ENCODE measurements at places on chromosomes 5 and 9.

- no peak for DNase-seq
Observed at GRCh38 chr9:131276094-131276888, at the start of gene FAM78A. TSS of gene FAM78A (minus strand) at chr9:131276510. CDS start at chr9:131276179, 331 bp downstream.

DNA sequence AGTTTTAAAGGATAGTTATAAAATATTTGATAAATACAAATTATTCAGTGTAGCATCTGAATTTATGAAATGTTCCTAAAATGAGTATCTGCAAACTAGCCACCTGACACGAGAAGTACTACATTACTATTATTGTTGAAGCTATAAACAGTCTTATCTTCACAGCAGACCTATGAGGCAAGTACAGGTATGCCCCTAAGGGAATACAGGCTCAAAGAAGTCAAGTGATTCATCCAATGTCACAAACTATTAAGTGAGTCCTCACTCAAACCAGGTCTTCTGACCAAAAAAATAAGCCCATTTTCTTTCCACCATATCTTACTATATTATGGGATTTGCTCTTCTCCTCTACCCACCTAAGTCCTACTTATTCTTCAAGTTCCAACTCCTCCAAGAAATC is 28.7 kb downstream of the STRBP start:
- DNase-seq: no peak

GRCh38 chr5:98372351-98372750 is 401.1 kb upstream of the RGMB start:
- DNase-seq: no peak

- DNase-seq: no peak
Observed at GRCh38 chr5:160242145-160242544, 12.8 kb downstream of the FABP6 start.

GRCh38 chr5:125052584-125052983 is 306.1 kb upstream of the ZNF608 start:
- no peak for DNase-seq

DNA sequence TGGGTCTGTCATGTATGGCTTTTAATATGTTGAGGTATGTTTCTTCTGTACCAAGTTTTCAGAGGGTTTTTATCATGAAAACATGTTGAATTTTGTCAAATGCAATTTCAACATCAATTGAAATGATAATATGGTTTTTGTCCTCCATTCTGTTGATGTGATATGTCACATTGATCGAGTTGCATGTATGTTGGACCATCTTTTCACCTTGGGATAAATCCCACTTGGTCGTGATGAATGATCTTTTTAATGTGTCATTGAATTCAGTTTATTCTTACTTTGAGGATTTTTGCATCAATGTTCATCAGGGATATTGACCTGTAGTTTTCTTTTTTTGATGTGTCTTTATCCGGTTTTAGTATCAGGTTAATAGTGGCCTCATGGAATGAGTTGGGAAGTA is 288.5 kb downstream of the PJA2 start:
- no peak for DNase-seq

GRCh38 chr5:139445325-139446170 is 6.2 kb upstream of the DNAJC18 start:
- no peak for DNase-seq

DNA sequence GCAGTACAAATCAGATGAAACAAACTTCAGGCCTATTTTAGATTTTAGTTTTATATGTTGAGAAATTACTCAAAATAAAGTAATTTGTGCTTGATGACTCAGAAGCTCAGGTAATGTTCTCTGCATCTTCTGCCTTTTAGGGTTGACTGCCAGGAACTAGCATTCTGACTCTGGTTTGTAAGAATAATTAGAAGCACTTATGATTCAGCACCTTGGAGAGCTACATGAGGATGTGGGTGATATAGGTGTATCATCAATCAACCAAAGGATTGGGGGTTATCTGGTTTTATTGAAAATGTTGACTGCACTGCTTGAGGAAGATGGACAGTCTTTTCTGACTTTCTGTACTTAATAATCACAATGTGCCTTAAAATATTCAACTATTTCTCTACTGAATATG is 118.7 kb upstream of the SGCD start:
- DNase-seq: no peak

GRCh38 chr5:124980163-124980941 is 233.9 kb upstream of the ZNF608 start:
- DNase-seq: no peak

DNA sequence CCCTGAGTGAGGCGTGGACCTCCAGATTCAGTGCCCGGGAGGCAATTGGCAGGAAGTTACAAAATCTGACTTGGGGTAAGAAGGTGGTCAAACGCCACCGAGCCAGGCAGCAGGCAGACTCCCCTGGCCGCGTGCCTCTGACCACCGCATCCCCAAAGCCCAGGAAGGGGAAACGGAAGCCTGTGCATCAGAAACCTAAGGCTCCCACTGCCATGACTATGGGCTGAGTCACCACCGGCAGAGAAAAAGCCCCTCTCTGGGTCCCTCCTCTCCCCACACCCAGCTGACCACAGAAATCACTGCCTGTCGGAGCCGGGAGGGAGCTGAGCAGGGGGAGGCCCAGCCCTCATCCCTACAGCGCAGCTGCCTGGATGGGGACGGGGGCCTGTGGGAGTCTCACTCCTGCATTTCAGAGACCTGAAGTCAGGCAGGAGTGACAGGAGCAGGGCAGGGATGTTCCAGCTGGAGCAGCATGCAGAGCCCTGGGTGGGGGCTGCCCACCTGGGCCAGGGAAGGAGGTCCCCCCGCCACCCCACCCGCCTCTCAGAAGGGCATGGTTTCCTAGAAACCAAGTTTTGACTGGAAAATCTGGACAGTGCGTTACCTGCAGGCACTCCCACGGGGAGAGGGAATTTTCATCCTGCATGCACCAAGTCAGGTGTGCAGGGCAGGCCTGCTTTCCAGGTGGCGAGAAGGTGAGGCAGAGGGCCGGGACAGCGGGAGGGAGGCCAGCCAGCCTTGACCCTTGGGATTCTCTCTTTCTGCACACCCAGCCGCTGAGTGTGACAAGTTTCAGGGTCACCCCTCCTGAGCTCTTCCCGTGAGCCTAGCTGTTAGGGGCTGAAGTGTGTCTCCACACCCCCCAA is 68.2 kb downstream of the LRSAM1 start:
- peak; percentile 80 for DNase-seq

- DNase-seq: no peak
Observed at GRCh38 chr9:110371411-110372007, 33.8 kb upstream of the TXNDC8 start.

DNA sequence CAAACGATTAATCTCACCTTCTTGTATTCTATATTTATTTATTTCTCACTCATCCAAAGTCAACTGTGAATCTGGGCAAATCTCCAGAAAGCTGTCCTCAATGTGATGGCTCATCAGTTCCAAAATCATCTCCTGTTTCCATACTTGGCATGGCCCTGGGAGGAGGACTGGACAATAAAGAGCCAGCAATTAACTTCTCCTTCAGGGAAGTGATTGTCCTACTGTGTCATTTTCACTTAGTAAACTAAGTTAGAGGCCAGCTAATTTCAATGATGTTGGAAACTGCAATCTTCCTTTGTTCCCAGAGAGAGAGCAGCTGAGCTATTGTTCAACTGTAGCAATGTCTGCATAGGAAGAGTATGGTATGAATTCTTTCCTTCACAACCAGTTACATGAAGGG is 17.5 kb downstream of the CDH12 start:
- no peak for DNase-seq

DNA sequence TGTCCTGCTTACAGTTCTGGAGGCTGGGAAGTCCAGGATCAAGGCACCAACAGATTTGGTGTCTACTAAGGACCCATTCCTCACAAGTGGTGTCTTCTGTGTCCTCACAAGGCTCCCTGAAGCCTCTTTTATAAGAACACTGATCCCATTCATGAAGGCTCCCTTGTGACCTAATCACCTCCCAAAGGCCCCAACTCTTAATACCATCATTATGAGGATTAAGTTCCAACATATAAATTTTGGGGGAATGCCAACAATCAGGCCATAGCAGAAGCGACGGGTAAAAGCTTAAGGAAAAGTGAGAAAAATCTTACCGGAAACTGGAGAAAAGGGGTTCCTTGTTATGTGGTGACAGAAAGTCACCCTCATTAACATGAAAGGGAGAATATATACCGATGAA is 11.2 kb downstream of the CTNNAL1 start:
- DNase-seq: no peak

GRCh38 chr9:135970128-135970815 is 9.1 kb upstream of the UBAC1 start:
- DNase-seq: no peak

DNA sequence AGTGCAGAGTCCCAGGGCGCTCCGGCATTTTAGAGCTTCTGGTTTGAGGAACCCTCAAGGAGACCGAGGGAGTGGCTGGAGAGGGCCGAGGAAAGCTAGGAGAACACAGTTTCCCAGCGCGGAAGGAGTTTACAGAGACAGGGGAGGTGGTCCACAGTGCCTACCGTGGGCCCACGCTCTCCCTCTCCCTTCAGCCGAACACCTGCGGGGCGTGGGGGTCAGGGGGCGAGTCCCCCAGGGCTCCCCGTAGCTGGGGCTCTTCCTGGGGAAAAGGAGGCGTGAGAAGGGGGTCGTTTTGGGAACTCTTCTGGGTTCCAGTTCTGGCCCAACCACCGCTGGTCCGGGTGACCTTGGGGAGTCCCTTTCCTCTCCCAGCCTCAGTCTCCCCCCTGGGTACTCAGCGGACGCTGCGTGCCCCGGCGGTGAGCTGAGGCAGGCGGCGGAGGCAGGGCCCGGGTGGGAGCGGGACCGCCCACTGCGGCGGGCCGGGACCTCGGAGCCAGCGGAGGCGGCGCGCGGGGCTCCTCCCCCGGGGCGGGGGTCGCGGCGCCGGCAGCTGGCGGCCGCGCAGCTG is 368 bp upstream of the FRMPD1 start:
- no peak for DNase-seq

- DNase-seq: no peak
Observed at GRCh38 chr5:127492854-127493738, 24.3 kb upstream of the PRRC1 start.

DNA sequence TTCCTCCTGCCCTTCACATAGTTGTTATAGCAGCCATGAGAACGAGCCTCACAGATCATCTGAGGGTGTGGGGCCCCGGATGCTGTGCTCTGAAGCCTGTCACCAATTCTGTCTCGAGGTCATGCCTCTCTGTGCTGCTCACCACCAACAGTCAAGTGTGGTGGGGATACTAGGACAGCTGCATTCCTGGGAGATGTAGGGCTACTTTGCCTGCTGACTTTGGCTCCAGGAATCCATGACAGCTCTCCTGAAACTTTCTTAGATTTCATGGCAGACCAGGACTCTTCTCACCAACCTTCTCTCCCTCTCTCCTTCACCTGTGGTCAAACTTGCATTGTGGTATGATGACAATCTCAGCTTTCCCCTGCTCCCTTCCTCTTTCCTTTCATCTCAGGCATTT is 395.9 kb downstream of the PSAT1 start:
- DNase-seq: no peak

- DNase-seq: no peak
Observed at GRCh38 chr5:157359356-157360055, 93.6 kb downstream of the CYFIP2 start.

DNA sequence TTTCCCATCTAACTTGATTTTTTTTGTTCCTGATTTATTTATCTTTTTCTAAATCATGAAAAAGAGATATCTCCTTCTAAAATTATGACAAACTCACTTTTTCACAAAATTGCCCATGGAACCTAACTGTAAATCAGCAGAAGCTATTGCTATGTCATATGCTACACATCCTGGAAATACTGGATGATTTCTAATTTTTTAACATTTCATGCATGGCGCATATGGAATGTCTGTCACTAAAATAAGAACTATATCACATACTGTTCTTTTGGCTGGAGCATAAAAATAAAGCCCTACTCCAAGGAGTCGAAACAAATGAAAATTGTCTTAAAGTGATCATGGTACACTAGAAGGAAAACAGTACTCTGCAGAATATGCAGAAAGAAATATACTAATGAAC is 60.6 kb downstream of the CAMK4 start:
- no peak for DNase-seq

- DNase-seq: no peak
Observed at GRCh38 chr9:106675780-106676179, 187.2 kb upstream of the ZNF462 start.

- DNase-seq: no peak
Observed at GRCh38 chr5:169838688-169839087, 141.6 kb downstream of the INSYN2B start.

- no peak for DNase-seq
Observed at GRCh38 chr9:126132746-126133145, 193.9 kb upstream of the MVB12B start.

GRCh38 chr9:136107953-136108647 is 10.6 kb downstream of the TMEM250 start:
- DNase-seq: no peak

GRCh38 chr9:115849679-115850412 is 303.7 kb upstream of the PAPPA start:
- DNase-seq: no peak

DNA sequence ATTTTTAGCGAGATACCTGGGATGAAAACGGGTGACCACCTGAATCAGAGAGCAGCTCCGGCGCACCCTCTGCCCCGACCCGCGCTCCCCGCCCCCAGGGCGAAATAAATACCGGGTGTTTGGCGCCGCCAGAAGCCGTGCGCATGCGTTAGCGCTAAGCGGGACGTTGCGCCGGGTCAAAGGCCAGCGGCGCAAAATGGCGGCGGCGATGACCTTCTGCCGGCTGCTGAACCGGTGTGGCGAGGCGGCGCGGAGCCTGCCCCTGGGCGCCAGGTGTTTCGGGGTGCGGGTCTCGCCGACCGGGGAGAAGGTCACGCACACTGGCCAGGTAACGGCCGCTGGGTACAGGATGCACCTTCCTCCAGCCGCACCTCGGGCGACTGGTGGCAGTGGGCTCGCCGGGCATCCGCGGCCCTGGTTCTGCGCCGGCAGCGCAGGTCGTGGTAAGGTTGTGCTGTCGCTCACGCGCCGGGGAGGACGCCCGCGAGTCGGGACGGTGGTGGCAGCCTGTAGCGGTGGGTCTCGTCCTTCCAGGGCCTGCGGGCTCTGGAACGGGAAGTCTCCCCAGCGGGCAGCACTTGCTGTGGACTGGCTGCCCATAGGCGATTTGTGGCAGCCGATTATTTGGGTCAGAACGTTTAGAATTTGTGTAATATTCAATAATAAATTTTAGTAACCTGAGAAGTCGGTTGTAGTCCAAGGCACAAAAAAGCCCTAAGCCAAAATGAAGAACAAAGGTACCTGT is at the start of gene NDUFS6:
Gene NDUFS6, plus strand, starts transcription at position 186 of the 745 bp plus-strand sequence. Its CDS starts 11 bp downstream, at position 197.
- DNase-seq: peak; percentile 75

DNA sequence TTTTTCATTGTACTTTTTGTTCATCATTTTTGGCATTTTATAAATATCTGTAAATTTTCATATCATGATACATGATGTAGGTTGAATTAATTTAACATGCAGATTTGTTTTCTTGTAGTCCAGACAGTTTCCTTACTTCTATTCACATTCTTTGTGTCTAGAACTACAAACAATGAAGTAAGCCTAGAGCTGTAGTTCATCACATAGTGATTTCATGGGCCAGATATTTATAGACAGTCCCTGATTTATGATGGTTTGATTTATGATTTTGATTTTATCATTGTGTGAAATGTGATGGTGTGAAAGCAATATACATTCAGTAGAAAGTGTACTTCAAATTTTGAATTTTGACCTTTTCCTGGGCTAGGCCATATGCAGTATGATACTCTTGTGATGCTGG is 139.0 kb downstream of the ARHGEF28 start:
- no peak for DNase-seq

GRCh38 chr5:138610918-138611677 is 35.9 kb upstream of the HSPA9 start:
- DNase-seq: no peak

Measured in 8988T (cell line).